ENCODE measurements at places on chromosomes 7 and 10. TPM values are rescaled to one million over a fixed set of nuclear protein-coding genes. Genes with fewer than 3 reads are reported as not detected.

DNA sequence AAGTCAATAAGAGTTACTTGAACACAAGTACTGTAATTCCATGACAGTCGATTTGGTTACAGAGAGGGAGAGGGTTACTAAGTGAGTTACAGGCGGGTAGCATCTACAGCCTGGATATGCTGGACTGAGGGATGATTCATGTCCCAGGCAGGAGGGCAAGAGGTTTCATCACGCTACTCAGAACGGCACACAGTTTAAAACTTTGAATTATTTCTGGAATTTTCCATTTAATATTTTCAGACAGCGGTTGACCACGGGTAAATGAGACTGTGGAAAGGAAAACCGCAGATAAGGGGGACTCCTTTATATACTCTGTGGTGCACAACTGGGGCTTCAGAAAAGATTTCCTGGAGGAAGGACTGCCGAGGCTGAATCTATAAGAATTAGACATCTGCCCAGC lies 25.7 kb upstream of the LRRC4 start:
- no peak for DNase-seq

The ENTPD1 gene
- not detected for total RNA-seq

The GRM8 gene
- not detected for total RNA-seq

DNA sequence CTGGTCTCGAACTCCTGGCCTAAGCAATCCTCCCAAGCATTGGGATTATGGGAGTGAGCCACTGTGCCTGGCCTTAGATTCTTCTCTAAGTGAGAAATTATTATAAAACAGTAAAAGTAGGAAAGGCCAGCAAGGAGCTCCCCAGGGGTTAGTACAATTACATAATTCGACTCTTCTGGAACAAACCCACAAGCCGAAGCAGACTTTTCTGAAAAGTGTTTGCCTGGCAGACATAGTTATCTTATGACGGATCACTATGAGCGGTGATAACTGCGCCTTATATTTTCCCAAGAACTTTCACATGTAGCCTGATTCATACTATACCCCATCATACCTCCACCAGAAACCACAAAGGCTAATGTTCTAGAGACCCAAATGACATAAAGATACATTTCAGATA lies 30.2 kb upstream of the SH3PXD2A start:
- DNase-seq = no peak

DNA sequence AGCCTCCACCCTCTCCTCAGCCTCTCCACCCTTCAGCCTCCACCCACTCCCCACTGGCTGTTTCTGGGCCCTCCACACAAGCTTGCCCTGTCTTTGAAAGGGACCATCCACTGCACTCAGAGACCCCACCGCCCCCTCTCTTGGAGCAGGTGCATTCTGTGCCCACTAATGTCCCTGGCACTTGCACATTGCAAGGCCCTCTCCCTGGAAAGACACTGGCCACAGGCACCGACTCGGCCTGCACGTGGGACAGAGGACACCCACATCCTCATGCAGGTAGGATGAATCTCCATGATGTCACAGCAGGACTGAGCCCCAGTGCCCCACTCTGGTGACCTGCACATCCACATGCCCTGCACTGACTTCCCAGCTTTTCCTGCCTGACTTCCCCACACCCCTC lies 36.8 kb upstream of the EBF3 start:
- DNase-seq = no peak

- DNase-seq = no peak
Measured at GRCh38 chr10:4196183-4196582, 411.2 kb upstream of the KLF6 start.

DNA sequence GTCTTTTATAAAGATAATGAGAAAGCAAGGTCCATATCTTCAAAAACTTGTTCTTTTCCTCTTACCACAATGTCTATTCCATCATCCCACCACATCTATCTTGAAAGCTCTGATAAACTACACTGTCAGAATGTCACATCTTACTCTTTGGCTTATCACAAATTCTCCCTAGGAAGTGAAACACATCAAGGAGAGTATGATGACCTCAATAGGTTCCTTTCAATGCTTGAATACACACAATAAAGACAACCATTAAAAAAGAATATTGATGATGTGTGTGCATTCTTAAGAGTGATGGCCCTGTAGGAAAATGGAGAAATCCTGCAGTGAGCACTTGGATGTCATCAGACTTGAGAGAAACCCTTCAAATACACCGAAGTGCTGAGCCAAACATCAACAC lies 918.1 kb upstream of the SORCS1 start:
- DNase-seq = no peak

- no peak for DNase-seq
Measured at GRCh38 chr10:78975926-78976325, 92.8 kb upstream of the ZMIZ1 start.

The LIPF gene
- total RNA-seq = not detected

DNA sequence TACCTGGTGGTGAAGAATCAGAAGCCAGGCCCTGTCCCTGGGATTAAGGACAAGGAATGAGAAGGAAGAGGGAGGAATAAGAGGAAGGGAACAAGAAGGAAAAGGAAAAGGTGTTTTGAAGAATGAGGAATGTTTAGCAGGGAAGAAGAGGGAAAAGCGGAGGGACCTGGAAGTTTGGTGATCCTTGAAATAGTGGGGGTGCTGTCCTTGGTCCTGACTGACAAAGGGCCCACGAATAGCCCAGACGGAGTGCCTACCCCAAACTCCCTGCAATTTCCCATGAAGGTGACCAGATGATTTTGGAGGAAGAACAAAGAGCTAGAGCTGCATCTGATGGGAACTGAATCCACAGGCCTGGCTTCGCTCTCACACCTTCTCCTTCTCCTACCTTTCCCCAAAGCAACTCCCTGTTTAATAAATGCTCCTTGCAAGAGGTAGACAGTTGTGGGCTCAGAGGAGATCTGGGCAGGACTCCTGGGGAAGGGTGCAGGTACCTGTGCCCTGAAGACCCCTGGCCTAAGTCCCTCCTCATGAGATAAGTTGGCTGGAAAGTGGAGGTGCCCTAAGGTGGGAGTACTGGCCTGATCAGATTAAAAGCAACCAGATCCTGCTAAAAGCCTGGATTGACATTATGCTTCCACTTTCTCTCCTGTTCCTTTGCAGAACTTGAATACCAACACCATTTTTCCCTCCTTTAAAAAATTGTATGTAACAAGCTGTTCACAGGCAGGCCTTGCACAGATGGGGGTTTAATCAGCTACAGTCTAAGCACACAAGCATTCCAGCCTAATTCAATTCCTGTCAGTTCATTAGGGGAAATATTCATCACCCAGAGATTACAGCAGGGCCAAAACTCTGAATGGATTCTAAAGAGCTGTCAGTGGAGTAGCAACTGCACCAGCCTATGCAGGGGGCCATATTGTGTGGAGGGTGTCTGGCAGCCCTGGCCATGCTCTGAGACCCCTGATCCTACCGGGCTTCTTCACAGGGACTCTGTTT lies 19.4 kb downstream of the KAZALD1 start:
- DNase-seq = no peak

The SMC3 gene
- total RNA-seq = 52.3 TPM

The LDB3 gene
- total RNA-seq = 0.17 TPM

GRCh38 chr10:104297697-104298660 lies 29.0 kb downstream of the GSTO2 start:
- DNase-seq = peak; percentile 89

The C10orf90 gene
- total RNA-seq = 0.99 TPM

The ABCB4 gene
- total RNA-seq = 0.07 TPM

- DNase-seq = no peak
Measured at GRCh38 chr7:73918926-73919693, 58.2 kb downstream of the TMEM270 start.

DNA sequence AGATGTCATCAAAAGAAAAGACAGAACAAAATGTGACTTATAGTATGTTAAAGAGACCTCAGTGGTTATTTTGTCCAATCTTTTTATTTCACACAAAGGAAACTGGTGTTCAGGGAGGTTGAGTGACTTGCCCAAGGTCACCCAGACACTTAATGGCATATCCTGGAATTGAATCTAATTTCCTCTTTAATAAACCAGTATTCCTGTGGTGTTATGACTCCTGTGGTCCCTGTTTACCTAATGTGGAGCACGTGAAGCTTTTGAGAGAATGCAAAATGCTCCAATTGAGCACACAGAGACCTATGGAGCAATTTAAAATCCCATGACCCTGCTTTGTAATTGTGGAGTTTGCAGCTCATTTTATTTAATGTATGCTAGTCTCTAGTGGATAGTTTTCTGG lies 251.9 kb downstream of the REEP3 start:
- DNase-seq = no peak

- DNase-seq = no peak
Measured at GRCh38 chr10:127928021-127928806, 21.3 kb downstream of the PTPRE start.

All from NCI-H460 (cell line).